ENCODE measurements at places on chromosomes 4 and X. TPM values are rescaled to one million over a fixed set of nuclear protein-coding genes. Genes with fewer than 3 reads are reported as not detected.

- H3K4me1 ChIP-seq: no peaks in the 10 kb centered on the region
- H3K36me3 ChIP-seq: no peaks in the 10 kb centered on the region
- H3K27me3 ChIP-seq: no peaks in the 10 kb centered on the region
These were observed 16.3 kb upstream of the NEIL3 start for GRCh38 chr4:177293208-177294033.

DNA sequence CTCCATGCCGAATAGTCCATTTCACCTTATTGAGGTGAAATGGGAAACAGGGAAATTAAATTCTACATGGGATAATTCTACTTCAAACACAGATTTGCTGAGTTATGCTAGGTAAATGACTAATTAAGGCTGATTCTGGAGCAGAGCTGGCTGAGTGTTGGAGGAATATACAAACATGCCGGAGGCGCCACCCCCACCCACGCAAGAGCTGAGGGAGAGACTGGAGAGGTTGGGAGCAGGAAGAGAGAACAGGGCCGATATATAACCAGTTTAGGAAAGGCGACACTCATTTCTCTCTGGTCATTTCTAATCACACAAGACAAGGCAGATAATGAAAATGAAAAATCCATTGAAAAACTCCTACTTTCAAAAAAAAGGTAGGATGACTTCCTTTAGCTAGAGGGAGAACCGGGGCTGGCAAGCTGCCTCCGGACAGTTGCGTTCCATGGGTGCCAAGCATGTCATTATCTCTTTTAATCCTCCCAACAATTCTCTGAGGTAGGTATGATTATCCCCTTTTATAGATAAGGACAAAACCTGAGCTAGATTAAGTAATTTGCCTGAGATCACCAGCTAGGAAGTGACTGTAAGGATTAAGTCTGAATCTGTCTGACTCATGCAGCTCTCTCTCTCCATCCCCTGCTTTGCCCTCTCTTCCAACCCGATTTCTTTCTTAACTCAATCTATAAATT is 27.6 kb upstream of the CFAP299 start:
- no peak overlapping the region for H3K4me3 ChIP-seq
- no peak for DNase-seq
- H3K36me3 ChIP-seq: no peaks in the 10 kb centered on the region
- H3K27me3 ChIP-seq: peaks cover 18% of the 10 kb centered on the region
- H3K4me1 ChIP-seq: no peaks in the 10 kb centered on the region

GRCh38 chr4:159563257-159563656 is 460.4 kb downstream of the RAPGEF2 start:
- H3K4me3 ChIP-seq: no peak overlapping the region
- H3K4me1 ChIP-seq: no peaks in the 10 kb centered on the region
- H3K36me3 ChIP-seq: no peaks in the 10 kb centered on the region

- no peaks in the 10 kb centered on the region for H3K4me1 ChIP-seq
- no peaks in the 10 kb centered on the region for H3K36me3 ChIP-seq
- no peak overlapping the region for H3K27ac ChIP-seq
- H3K27me3 ChIP-seq: no peaks in the 10 kb centered on the region
- DNase-seq: no peak
These were observed 175.0 kb downstream of the APBB2 start for GRCh38 chr4:41039317-41039716.

EMCN gene
- total RNA-seq: not detected

HGFAC gene
- not detected for total RNA-seq

HHIP gene
- total RNA-seq: not detected

L1CAM gene
- total RNA-seq: 7.5 TPM
